ENCODE measurements at places on chromosomes 7 and 10. TPM values are rescaled to one million over a fixed set of nuclear protein-coding genes. Genes with fewer than 3 reads are reported as not detected.

Gene MLXIPL
- total RNA-seq = not detected

Gene COBL
- total RNA-seq = not detected

Gene METTL27
- 0.55 TPM for total RNA-seq

Gene SSC4D
- 0.64 TPM for total RNA-seq

Gene ZNF467
- not detected for total RNA-seq

Gene PDE6C
- total RNA-seq = not detected

Gene LRRN3
- 154 TPM for total RNA-seq

Gene ANKRD30A
- not detected for total RNA-seq

Gene CYP26C1
- total RNA-seq = 0.05 TPM

Gene SUGCT
- 0.21 TPM for total RNA-seq

Gene CLCN1
- total RNA-seq = 0.09 TPM

Gene GDF2
- total RNA-seq = not detected

Gene LRRD1
- total RNA-seq = not detected

Gene AOAH
- 44.5 TPM for total RNA-seq

Gene PDGFA
- total RNA-seq = 2.3 TPM

Gene STEAP1B
- total RNA-seq = not detected

Gene CUEDC2
- 78.2 TPM for total RNA-seq

All from activated CD8-positive, alpha-beta memory T cell treated with anti-CD3 and anti-CD28 coated beads, Interleukin-2, amount 10 ng/mL, durations not matched to agents 7 days and 5 days (primary cell).